Vagina (tissue), 2 donors: ENCODE measurements at places on chromosomes 6 and 20.
A peak's percentile ranks its signal among the peaks of the same experiment; 100 is the strongest.

GRCh38 chr20:5090191-5090590, 29.6 kb downstream of the PCNA start:
- DNase-seq: no peak

- no peak for DNase-seq
Observed at GRCh38 chr6:169293196-169293595, 39.5 kb upstream of the THBS2 start.

GRCh38 chr20:60586269-60587050, 628.2 kb downstream of the CDH26 start:
- peak; percentile 85 for DNase-seq

DNA sequence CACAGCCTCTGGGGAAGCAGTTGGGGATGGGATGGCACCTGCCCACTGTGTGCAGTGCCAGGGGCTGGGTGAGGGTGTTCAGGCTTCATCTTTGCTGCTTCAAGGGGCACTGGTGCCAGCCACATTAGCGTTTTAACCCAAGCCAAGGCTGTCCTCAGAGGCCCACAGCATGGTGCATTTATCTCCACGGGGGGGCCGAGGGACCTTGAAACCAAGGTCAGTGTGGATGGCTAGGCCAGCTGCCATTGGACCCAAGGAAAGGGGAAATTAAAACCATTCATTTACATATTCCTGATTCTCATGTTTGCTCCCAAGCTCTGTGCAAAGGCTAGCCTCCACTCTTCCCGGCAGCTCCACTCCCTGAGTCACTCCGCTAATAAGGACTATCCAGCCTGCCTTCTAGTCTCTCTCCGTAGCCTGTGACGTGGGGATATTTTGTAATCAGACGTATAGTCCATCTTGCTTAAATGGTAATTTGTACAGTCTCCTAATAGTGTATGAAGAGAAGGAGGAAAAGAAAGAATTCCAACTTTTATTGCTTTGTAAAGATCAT, 197.1 kb downstream of the CDH4 start:
- DNase-seq: no peak

GRCh38 chr6:56040889-56041301, 165.5 kb upstream of the BMP5 start:
- DNase-seq: no peak

- DNase-seq: no peak
Observed at GRCh38 chr20:16675001-16675564, 54.7 kb upstream of the SNRPB2 start.

DNA sequence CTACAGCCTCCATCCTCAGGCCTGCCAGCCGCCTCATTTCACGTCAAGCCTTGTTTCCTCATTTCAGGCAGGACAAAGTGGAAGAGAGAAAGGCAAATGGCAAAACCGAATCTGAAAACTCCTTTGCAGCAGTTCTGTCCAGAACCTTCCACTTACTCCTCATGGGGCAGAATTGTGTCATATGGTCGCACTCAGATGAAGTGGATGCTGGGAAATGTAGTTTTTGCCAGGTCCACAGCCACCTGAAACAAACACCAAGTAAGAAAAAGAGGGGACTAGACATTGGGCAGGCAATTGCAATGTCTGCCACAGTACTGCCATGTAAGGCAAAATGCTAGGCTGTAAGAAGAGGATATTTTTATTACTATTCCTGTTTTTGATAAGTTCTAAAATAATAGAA, 44.9 kb downstream of the ISM1 start:
- DNase-seq: no peak

GRCh38 chr6:151722342-151722741, 85.1 kb upstream of the ESR1 start:
- no peak for DNase-seq

DNA sequence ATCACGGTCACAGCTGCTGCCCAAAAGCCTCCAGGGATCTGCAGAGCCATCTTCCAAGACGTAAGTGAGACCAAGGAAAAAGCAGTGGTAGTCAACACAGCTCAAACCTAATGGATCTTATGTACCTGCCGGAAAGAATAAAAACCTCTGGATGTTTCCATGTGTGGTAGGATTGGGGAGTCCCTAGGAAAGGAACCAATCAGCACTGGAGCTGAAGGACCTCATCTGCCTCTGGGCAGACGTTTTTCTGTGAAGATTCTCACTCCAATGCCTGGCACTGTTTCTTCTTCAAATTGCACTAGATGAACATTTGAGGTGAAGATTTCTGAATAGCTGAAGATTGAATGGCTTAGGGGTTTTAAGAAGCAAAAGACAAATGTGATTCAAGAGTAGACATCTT, at the start of gene HLA-DQB2:
TSS of gene HLA-DQB2 (minus strand) at position 112 of the 400 bp plus-strand sequence. CDS start at position 50, 62 bp downstream.
- no peak for DNase-seq

DNA sequence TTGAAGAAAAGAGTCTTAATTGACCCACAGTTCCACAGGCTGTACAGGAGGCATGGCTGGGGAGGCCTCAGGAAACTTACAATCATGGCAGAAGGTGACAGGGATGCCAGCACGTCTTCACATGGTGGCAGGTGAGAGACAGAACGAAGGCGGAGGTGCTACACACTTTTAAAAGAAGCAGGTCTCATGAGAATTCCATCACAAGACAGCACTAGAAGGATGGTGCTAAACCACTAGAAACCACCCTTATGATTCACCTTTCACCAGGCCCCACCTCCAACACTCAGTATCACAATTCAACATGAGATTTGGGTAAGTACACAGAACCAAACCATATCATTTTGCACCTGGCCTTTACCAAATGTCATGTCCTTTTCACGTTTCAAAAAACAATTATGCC, 20.9 kb downstream of the TAGAP start:
- DNase-seq: no peak

GRCh38 chr6:112113431-112113830, 26.0 kb downstream of the FAM229B start:
- no peak for DNase-seq

DNA sequence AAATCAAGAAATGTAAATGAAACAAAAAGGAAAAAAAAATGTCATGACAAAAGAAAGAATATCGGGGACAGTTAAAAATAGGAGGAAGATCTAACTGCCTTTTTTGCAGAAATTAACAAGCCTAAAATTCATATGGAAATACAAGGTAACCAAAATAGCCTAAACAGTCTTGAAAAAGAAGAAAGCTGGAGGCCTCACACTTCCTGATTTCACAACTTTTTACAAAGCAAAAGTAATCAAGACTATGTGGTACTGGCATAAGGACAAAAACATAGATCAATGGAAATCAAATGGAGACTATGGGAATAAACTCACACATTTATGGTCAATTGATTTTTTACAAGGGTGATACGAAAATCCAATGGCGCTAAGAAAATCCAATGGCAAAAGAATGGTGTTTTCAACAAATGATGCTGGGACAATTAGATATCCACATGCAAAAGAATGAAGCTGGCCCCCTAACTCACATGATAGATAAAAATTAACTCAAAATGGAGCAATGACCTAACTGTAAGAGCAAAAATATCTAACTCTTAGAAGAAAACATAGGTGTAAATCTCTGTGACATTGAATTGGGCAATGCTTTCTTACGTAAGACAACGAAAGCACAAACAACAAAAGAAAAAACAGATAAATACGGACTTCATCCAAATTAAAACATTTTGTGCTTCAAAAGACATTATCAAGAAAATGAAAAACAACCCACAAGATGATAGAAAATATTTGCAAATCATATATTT, 24.5 kb downstream of the MAP3K5 start:
- no peak for DNase-seq

GRCh38 chr6:26607434-26608230, 10.9 kb downstream of the ABT1 start:
- no peak for DNase-seq

DNA sequence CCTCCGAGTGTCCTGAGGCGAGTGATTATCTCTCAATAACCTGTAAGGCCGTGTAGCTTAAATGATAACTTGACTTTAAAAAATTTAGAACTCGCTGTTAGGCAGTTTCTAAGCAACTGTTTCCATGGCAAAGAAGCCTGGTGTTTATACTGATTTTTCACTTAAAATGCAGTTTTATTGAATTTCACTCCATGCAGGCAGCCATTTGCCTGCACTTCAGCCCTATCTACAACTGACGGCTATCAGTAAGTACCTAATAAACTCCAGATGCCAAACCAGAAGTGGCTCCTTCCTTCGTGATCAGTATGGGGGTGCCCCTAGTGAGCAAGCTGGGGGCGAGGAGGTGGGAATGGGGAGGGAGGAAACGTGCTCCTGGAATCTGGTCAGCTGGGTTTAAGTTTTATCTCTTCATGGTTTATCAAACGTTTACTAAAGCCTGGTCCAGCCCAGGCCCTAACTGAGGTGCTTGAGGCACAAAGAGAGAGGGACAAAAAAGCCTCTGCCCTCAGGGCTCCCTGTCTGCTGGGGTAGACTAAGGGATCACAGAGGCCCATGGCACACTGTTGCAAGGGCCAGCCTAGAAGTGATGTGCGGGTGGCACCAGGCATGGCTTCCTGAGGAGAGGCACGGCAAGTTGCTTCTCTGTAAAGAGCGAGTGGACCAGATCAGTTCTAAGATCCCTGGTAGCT, 45.5 kb downstream of the TTI1 start:
- peak; percentile 70 for DNase-seq

DNA sequence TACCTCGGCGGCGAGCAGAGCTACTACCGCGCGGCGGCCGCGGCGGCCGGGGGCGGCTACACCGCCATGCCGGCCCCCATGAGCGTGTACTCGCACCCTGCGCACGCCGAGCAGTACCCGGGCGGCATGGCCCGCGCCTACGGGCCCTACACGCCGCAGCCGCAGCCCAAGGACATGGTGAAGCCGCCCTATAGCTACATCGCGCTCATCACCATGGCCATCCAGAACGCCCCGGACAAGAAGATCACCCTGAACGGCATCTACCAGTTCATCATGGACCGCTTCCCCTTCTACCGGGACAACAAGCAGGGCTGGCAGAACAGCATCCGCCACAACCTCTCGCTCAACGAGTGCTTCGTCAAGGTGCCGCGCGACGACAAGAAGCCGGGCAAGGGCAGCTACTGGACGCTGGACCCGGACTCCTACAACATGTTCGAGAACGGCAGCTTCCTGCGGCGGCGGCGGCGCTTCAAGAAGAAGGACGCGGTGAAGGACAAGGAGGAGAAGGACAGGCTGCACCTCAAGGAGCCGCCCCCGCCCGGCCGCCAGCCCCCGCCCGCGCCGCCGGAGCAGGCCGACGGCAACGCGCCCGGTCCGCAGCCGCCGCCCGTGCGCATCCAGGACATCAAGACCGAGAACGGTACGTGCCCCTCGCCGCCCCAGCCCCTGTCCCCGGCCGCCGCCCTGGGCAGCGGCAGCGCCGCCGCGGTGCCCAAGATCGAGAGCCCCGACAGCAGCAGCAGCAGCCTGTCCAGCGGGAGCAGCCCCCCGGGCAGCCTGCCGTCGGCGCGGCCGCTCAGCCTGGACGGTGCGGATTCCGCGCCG, 994 bp downstream of the FOXC1 start:
- no peak for DNase-seq
